ENCODE measurements at places on chromosomes 3 and 15.

DNA sequence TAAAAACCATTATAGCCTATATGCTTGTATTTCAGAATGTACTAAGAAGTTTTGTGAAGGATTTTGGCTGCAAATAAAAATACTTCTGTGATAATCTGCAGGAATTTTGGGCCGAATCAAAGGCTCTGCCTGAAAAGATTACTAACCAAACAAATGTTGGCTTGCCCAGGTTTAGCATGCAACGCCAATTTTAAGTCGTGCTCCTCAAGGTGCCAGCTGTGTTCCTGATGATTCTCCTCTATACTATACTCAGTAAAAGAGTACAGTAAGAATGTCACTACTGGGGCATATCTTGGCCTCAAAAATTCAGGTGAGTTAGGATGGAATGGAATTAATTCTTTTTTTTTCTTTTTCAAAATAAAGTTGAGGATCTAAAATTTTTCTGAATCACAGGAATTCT is 150.8 kb upstream of the TSPAN3 start:
- DNase-seq = no peak

GRCh38 chr15:75663931-75664421 is 16.3 kb downstream of the SNX33 start:
- DNase-seq = no peak

DNA sequence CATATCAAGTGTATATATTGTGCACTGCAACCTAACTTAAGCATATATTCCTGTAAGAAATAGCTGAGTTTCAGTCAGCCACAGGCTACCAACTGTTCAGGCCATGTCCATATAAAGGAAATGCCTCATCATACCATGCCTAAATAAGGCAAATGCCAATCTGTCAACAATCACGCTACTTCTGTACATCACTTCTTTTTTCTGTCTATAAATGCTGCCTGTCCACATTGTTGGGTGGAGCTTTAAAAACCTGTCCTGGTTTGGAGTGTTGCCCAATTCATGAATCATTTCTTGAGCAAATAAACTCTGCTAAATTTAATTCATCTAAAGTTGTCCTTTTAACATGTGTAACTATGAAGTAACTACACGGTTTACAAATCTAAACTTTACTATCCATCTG is 1091.9 kb downstream of the NSUN3 start:
- no peak for DNase-seq

- DNase-seq = no peak
Measured at GRCh38 chr3:105539897-105540296, 173.2 kb downstream of the ALCAM start.

- DNase-seq = no peak
Measured at GRCh38 chr3:60497902-60498301, 753.4 kb downstream of the FHIT start.

- DNase-seq = no peak
Measured at GRCh38 chr3:108936924-108937689, 16.6 kb downstream of the GUCA1C start.

DNA sequence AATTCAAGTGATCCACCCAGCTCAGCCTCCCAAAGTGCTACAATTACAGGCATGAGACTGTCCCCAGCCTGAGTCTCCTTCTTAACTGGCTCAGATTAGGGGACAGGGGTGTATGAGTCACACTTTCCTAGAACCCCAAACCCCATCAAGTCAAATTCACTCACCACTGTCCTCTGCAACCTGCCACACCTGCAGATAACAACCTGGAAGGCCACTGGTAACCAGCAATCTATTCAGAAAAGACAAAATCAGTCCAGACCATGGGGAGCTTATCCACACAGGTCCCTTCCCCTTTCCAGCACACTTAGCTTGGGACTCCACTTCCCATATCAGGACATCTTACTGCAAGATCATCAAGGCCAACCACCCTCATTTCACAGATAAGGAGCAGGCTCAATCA is 6.4 kb downstream of the WDR73 start:
- DNase-seq = no peak

DNA sequence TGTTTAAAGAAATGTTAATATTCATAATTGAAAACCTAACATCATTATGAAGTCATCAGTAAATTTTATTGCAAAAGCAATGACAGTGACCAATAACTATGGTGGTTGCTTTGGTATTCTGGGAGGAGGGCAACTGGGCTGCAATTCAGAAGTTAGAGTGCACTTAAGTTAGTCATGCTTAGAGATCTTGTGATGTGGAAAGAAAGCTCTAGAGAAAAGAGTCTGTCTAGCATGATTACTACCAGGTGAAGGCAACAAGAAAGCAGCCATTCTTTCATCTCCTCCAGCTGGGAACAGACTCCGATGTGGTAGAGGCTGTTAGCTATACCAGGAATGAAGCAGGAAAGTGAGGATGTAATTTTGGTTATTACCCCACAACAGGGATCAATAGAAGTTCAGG is 625.6 kb downstream of the SI start:
- DNase-seq = no peak

DNA sequence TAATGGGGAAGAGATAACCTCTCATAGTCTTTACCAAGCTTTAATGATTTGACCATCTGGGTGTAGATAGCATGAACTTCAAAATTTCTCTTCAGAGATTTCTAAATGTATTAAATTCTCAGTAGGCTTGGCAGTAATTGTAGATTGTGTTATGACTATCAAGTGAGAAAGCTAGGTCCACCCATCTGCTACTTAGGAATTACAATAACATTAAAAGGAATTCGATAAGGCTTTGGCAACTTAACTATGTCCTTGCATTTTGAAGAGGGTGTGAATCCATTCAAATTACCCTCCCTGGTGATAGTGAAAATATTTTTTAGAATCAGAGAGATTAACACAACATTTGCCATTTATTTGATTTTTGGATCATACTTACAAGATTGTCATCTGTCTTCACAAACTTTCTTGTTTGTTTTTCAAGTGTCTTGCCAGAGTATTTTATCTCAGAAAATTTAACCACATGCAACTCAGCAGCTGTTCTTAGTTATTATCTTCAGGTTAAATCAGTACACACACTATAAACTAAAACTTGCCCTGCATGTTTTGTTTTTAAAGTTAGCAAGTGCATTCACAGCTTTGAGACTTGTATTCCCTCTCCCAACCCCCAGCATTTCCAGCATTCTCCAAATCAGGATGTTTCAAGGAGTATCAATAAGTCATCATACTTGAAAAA is 69.6 kb upstream of the COL8A1 start:
- DNase-seq = no peak

- no peak for DNase-seq
Measured at GRCh38 chr3:179432021-179432420, 19.2 kb downstream of the GNB4 start.

- peak; percentile 34 for DNase-seq
Measured at GRCh38 chr3:119810018-119810435, 28.1 kb downstream of the NR1I2 start.

DNA sequence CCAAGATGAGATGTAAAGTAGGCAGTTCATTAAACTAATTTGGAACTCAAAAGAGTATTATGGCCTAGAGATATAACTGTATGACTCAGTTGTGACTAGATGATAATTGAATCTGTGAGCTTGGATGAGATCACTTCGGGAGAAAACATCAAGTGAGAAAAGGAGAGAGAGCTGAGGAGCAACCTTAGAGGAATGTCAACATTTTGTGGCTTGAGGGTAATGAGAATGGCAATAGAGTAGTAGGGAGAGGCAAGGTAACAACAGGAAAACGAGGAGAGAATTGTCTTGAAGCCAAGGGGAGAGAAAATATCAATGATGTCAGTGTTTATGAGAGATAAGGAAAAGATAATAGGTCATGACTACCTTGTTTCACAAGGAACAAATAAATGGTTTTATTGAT is 580.2 kb downstream of the NLGN1 start:
- no peak for DNase-seq

DNA sequence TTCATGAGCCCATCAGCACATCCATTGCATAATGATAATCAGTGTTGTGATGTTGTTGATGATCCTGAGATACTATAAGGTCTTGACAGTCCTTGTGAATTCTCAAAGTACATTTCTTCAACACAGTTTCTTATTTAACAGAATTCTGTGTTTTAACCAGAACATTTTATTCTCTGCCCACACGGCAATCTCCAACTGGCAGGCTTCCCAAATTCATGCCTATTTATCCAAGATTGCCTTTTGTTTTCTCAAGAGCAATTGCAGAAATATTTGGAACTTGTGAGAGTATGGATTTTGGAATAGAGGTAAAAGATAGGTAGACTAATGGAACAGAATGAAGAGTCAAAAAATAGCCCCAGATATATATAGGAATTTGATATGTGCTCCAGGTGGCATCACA is 116.0 kb downstream of the UACA start:
- DNase-seq = no peak

DNA sequence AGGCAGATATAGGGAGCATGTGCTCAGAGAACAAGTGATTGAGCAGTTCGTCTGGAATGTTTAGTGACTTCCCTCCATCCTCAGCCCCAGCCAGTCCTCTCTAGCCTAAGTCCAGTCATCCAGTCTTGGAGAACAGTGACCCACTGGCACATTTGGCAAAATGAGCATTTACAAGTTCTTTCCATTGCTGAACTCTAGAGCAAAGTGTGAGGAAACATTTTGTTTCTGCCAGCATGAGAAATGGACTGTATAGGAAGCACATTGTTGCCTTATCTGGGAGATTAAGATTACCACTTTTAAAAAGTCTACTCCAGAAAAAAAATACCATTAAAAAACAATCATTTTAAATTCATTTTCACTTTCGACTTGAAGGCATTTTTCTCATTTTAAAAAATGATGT is 353.6 kb downstream of the SHQ1 start:
- DNase-seq = no peak

DNA sequence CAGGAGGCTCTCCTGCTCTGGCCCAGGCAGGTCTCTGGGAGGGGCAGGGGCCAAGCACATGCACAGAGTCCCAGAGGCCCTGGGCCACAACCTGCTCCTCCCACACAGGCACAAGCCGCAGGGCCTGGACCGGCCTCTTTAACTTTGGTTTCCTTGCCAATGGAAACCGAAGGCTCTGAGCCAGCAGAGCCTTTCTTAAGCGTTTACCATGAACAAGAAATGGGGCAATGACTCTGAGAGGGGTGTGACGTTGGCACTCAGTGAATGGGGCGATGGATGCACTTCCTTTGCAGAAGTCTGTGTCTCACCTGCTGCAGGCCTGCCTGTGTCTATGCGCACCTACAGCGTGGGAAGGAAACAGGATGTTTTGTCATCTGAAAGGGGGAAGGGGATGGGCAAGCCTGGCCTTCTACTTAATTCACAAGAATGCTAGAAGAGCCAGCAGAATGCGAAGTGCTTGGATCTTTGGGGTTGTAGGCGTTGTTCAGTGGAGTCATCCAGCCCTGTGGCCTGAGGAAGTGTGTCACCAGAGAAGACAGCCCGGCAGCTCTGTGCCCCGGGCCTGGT is 41.8 kb downstream of the IFT122 start:
- DNase-seq = no peak

DNA sequence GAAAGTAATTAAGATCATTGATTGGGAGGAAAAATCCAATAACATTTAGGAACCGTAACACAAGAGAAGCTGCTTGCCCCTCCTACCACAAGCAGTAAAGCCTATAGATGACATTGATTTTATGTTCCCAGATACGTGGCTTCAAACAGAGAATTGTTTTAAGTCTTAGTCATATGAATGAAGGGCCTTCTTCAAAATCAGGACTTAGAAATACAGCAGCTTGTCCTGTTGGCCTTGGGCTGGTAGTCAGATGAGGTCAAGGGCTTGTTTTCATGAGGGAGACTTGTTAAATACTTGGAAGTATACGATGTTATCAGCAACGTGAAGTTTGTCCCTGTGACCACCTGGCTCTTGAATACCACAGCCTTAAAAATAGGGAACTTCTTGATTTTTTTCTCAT is 114.4 kb downstream of the VGLL4 start:
- no peak for DNase-seq

GRCh38 chr15:90165659-90166489 is 35.3 kb upstream of the SEMA4B start:
- peak; percentile 25 for DNase-seq

DNA sequence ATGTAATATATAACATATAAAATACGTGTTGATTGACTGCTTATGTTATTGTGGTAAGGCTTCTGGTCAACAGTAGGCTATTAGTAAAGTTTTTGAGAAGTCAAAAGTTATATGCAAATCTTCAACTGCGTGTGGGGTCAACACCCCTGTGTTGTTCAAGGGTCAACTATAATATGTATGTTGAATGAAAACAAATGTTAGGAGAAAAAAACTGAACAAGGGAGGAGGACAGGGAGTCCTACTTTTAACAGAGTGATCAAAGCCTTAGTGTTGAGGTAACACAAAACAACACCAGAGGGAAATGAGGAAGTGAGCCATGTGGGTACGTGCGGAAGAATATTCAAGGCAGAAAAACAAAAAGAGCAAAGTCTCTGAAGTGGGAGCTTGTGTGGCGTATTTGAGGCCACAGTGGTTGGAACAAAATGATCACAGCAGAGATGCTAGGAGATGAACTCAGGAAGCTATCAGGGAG is 62.5 kb downstream of the SFMBT1 start:
- no peak for DNase-seq

DNA sequence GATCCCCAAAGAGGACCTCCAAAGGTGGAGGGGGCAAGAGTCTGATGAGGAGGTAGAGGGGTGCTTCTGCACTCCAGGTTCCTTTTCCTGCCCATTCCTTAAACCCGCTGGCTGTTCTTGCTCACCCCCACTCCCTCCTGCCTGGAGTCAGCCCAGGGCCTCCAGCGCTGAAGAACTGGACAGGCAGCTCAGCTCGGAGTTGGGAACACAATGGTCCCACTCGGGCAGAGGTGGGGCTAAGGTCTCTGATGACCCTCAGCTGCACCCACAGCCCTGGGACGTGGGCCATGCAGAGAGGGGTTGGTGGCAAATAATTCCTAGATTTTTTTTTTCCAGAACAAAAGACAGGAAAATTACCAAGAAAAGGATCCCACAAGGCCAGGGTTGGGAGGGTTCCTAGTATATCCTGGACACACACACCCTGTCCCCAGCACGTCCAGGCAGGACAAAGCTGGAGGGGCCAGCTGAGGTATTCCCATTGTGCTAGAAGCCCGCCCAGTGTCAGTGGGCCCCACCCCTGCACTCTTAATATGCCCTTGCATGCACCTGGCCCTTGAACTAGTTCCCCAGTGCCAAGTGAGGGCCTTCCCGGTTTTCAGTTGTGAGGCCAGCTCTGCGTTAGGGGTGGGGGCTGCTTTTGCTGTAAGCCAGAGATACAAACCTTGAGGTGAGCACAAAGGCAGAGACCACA is 22.1 kb upstream of the IP6K2 start:
- no peak for DNase-seq

DNA sequence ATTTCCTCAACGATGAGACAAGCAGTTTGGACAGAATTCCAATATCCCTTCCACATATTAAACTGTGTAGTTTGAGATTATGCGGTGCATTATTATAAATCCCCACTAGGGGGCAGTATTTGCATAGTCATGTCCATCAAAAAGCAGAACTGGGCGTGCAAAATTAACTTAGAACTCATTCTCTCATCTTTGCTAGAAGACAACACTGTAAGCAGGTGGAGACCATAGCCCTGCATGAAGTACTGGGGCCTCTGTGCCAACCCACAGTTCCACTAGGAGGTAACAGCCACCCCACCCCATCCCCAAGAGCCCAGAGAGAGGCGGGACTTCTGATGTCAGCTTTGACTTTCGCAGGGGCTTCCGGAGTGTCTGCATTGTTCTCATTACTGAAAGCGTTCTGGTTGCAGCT is 106.6 kb upstream of the TMC3 start:
- no peak for DNase-seq

- DNase-seq = no peak
Measured at GRCh38 chr3:11581237-11582190, 62.2 kb downstream of the VGLL4 start.
